ENCODE measurements at places on chromosomes 6 and 20.

DNA sequence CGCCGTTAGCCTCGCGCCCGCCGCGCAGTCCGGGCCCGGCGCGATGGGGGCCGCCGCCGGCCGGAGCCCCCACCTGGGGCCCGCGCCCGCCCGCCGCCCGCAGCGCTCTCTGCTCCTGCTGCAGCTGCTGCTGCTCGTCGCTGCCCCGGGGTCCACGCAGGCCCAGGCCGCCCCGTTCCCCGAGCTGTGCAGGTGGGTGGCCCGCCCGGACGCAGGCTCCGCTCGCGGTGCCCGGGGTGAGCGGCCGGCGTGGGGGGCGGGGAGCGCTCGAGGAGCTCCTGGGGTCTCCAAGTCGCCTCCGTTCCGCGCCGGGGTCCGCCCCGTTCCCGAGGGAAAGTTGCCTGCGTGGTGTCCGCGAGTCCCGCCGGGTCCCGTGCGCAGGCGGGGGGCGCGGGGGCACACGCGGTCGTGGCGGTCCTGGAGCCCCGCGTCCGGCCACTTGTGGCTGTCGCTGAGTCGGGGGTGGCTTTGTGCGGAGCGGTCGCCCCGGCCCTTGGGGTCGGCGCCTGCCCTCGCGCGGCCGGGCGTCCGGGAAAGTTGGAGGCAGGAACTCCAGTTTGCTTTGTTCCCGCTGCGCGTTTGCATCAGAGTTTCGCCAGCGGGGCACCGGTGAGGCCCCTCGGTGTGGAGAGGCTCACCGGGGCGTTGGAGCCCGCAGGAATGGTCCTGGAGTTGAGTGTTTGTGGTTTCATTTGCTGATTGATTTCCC lies 476 bp downstream of the IGF2R start:
- H3K4me3 ChIP-seq, result peak overlapping the region; percentile 91
- H3K27ac ChIP-seq, result no peak overlapping the region
- peak; percentile 41 for DNase-seq

GRCh38 chr6:42533794-42534193 lies 30.0 kb upstream of the UBR2 start:
- no peaks in the 10 kb centered on the region for H3K36me3 ChIP-seq
- no peak for DNase-seq
- no peak overlapping the region for H3K27ac ChIP-seq
- no peak overlapping the region for H3K4me3 ChIP-seq

DNA sequence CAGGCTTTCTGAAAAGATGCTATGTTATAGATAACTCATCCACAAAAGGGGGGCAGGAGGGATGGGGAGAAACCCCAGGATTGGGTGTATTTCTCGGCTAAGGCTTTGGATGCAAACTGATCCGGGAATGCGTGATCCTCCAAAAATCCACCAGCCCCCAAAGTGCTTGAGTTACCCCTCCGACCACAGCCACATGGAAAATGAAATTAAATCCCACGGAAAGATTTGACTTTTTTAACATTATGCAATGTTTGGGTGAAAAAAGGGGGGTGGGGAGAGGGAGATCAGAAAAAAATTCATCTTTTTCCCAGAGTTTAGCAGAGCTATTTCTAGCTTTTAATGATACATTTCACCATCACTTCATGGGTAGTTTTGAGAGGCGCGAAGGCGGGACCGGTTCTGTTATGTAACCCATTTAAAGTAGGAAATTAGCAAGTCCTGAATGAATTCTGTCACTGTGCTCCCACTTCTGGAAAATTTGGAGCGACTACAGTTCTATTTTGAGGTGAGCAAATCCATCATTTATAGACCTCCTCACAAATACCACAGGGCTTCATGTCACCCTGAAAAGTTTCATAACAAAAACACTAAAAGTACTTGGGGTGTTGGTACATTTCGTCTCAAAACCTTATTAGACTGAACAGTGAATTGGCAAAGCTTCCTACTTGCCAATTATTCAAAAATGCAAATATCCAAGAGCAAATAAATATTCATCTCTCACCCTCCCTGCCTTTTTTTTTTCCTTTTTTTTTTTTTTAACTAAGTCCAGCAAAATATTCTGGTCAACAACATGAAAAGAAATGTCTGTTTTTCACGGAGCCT lies 51.9 kb upstream of the NFATC2 start:
- no peaks in the 10 kb centered on the region for H3K36me3 ChIP-seq
- no peak overlapping the region for H3K4me3 ChIP-seq
- no peak for DNase-seq
- H3K27ac ChIP-seq, result no peak overlapping the region
- H3K4me1 ChIP-seq, result peaks cover 40% of the 10 kb centered on the region

DNA sequence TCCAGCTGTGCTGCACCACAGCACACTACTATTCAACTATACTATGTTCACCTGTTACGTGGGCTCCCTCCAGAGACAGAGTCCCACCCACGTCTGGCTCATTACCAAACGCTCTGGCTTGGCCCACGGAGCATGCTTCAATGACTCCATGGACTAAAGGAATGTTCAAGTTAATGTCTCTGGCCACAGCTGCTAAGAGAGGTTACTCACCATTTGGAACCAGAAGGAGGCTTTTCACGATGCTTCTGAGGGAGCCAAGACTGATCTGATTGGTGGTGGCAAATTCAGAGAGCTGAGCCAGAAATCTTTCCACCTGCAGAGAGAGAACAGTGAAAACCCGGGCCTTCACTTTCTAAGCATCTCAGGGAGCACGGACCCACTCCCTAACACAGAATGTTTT lies 15.6 kb downstream of the COMMD7 start:
- H3K27ac ChIP-seq, result peak overlapping the region; percentile 71
- H3K36me3 ChIP-seq, result peaks cover 44% of the 10 kb centered on the region
- H3K4me1 ChIP-seq, result peaks cover 12% of the 10 kb centered on the region
- H3K4me3 ChIP-seq, result no peak overlapping the region
- no peak for DNase-seq

- H3K4me1 ChIP-seq, result peaks cover 25% of the 10 kb centered on the region
- peak overlapping the region; percentile 45 for H3K27ac ChIP-seq
- DNase-seq, result no peak
- no peak overlapping the region for H3K4me3 ChIP-seq
Observed at GRCh38 chr6:136347847-136348246, 58.2 kb upstream of the BCLAF1 start.

GRCh38 chr20:356745-357144 lies 9.8 kb downstream of the NRSN2 start:
- no peaks in the 10 kb centered on the region for H3K36me3 ChIP-seq
- no peak for DNase-seq
- H3K27me3 ChIP-seq, result no peaks in the 10 kb centered on the region
- peaks cover 15% of the 10 kb centered on the region for H3K4me1 ChIP-seq
- no peak overlapping the region for H3K4me3 ChIP-seq

- DNase-seq, result peak; percentile 68
- H3K4me1 ChIP-seq, result peaks cover 31% of the 10 kb centered on the region
- H3K27ac ChIP-seq, result no peak overlapping the region
- H3K4me3 ChIP-seq, result peak overlapping the region; percentile 87
- H3K36me3 ChIP-seq, result no peaks in the 10 kb centered on the region
Observed at GRCh38 chr6:75201901-75202672, 3.8 kb downstream of the COL12A1 start.

GRCh38 chr6:37092923-37093727 lies 76.8 kb upstream of the PIM1 start:
- H3K27ac ChIP-seq, result 0 out of 2 replicates have a peak overlapping the region, but pooled peaks have one; percentile 11
- H3K4me3 ChIP-seq, result no peak overlapping the region
- no peaks in the 10 kb centered on the region for H3K36me3 ChIP-seq
- H3K4me1 ChIP-seq, result peaks cover 34% of the 10 kb centered on the region

GRCh38 chr20:654417-654750 lies 1.4 kb upstream of the SRXN1 start:
- no peak for DNase-seq
- H3K27me3 ChIP-seq, result peaks cover 6% of the 10 kb centered on the region
- peaks cover 62% of the 10 kb centered on the region for H3K4me1 ChIP-seq
- H3K4me3 ChIP-seq, result peak overlapping the region; percentile 73

DNA sequence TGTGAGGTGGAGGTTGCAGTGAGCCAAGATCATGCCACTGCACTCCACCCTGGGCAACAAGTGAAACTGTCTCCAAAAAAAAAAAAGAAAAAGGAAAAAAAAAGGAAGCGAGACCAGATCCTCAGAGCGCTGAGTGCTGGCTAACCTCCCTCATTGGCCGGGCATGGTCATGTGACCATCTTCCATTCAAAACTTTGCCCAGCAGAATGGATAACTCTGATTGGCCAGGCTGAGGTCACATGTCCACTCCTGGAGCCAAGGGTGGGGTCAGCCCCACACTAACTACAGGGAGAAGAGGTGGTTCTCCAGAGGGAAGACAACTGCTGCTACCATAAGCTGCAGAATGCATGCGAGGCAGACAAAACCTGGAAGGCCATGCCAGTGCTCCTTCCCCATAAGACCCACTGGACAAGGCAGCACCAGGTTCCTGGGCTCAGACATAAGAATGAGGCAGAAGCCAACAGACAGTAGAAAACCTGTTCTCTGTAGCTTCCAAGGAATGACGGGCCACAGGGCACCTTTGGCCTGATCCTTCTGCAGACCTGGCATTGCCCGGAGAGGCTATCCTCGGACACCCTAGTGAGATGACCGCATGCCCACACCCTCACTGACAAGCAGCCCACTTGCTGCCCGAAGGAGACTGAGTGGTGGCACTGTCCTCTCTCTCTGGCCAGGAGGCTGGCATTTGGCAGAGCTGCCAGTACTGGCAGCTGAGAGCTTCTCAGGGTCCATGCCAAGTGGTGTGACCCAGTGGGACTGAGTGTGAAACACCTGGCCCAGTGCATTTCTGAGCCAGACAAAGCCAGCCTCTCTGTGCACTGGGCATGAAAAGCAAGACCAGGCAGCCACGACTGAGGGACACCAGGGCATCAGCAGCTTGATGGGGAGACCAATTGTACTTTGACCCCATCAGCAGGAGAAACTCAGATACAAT lies 311.9 kb upstream of the SULF2 start:
- no peaks in the 10 kb centered on the region for H3K36me3 ChIP-seq
- no peak overlapping the region for H3K27ac ChIP-seq
- peaks cover 3% of the 10 kb centered on the region for H3K27me3 ChIP-seq
- no peak for DNase-seq
- no peaks in the 10 kb centered on the region for H3K4me1 ChIP-seq

DNA sequence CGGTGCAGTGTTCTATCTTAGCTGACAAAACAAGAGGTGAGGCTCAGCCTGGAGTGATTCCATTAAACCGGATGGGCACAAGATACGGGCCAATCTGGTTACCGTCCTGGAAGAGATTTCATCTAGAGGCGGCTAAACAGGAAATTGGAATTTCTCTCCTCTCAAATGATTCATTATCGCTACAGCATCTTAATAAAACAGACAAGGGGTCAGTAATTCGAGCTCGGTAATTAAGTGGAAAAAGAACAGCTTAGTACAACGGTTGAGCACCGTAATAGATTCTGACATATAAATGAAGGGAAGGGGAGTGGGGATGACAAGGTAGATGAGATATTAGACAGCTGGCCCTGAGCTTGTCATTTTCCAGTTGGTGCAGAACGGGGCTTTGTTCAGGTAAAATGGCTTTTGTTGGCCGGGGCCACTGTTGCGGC lies 137.2 kb downstream of the EDN3 start:
- H3K4me1 ChIP-seq, result peaks cover 7% of the 10 kb centered on the region
- no peak for DNase-seq
- H3K36me3 ChIP-seq, result no peaks in the 10 kb centered on the region
- H3K27ac ChIP-seq, result no peak overlapping the region

GRCh38 chr6:145349950-145350510 lies 385.3 kb downstream of the EPM2A start:
- no peaks in the 10 kb centered on the region for H3K27me3 ChIP-seq
- no peak for DNase-seq
- H3K36me3 ChIP-seq, result no peaks in the 10 kb centered on the region

Data from WTC11 (cell line).